ENCODE measurements at places on chromosomes 3 and 15.

- DNase-seq, result no peak
Measured at GRCh38 chr3:158780766-158781165, 21.1 kb upstream of the MFSD1 start.

DNA sequence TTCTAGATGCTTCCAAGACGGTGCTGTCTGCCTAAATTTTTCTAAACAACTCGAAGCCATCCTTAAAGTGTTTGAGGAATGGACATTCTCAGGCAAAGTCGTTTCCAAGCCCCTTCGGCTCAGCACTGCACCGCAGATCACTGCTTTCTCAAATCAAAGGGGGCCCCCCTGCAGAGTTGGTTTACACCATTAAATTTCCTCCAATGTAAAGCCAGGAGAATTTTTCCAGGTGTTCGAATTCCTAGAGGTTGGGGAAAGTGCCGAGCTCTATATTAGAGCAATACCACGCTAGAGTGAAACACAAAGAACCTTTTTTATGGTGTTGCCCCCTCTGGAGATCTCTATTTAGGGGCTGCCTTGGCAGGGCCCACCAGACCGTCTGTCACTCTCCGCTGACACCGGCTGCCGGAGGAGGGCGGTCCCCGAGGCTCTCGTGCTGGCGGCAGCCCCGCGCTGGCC lies 277.9 kb upstream of the NR2F2 start:
- DNase-seq, result no peak

GRCh38 chr15:69909719-69910444 lies 187.8 kb downstream of the TLE3 start:
- no peak for DNase-seq

DNA sequence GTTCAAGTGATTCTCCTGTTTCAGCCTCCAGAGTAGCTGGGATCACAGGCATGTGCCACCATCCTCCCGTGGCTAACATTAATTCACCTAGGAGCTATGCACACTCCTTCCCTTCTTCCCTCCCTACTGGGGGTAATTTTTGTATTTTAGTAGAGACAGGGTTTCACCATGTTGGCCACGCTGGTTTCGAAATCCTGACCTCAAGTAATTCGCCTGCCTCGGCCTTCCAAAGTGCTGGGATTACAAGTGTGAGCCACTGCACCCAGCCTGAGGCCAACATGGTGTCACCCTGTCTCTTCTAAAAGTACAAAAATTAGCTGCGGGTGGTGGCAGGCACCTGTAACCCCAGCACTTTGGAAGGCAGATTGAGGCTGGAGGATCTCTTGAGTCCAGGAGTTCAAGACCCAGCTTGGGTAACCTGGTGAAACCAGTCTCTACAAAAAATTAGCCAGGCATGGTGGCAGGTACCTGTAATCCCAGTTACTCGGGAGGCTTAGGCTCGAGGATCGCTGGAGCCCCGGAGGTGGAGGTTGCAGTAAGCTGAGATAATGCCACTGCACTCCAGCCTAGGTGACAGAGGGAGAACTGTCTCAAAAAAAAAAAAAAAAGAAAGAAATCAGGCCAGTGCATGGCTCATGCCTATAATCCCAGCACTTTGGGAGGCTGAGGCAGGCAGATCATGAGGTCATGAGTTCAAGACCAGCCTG lies 6.1 kb downstream of the RNU5B-1 start:
- no peak for DNase-seq

DNA sequence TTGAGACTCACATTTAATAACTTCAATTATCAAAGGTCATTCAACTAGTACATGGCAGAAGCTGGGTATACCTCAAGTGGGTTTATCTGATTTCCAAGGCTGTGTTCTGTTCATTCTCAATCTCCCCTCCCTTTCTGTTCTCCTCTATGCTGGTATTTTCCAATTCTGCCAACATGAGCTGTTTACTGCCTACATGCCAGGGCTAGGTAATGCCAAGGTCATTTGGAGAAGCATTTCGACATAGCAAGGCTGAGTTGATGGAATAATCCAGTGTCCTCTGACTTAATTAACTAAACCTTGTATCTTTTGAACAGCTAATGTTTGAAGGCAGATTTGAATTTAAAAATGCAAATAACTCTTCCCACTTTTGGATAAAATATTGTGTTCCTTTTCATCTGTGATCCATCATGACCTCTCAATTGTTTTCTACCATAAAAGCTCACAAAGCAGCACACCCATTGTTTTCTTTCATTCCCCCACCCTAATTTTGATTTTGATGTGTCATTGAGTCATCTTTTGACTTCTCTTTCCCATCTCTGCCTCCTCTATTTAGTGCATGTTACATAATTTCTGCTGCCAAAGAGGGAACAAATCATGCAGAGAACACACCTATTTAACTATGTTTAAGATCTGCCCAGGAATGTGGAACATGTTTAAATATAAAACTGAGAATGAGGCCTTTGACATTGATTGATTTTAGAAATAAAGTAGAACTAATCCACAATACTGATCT lies 308.8 kb upstream of the NR2E3 start:
- no peak for DNase-seq

- DNase-seq, result no peak
Measured at GRCh38 chr3:149909923-149910322, 60.8 kb downstream of the PFN2 start.

- DNase-seq, result no peak
Measured at GRCh38 chr15:38205526-38206272, 46.9 kb upstream of the SPRED1 start.

GRCh38 chr3:149879872-149880271 lies 66.9 kb downstream of the RNF13 start:
- peak; percentile 23 for DNase-seq

DNA sequence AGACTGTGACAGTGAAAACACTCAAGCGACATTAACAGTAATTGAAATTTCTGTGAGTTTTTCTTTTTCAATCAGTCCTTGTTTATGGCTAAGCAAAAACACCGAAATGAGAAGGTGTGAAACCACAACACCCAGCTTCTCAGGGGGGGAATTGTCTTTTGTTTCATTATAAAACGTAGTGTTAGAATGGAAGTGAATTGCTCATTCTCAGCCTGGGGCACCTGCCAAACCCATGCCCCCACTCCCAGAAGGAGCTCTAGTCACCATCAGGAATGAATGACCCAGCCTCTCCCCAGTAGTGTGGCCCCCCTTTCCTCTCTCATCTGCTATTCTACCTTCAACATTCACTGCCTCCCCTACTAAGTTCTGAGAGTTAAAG lies 185.8 kb upstream of the CFAP20DC start:
- no peak for DNase-seq

DNA sequence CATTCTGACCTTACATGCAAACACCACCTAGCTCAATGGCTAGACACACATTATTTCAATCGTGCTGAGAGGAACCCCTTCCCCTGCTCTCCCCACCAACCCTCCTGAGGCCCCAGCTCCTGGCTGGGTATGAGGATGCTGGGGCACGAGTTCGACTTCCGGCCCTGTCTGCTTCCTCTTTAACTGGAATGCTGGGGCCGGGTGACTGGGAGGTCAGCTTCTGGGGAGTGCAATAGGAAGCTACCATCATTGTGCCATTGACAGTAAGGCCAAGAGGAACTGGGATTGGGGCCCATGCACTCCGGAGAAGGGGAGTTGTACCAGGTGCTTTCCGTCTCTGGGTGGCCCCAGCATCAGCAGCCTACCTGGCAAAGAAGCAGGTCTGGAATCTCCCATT lies 15.6 kb upstream of the TLE3 start:
- DNase-seq, result peak; percentile 28

DNA sequence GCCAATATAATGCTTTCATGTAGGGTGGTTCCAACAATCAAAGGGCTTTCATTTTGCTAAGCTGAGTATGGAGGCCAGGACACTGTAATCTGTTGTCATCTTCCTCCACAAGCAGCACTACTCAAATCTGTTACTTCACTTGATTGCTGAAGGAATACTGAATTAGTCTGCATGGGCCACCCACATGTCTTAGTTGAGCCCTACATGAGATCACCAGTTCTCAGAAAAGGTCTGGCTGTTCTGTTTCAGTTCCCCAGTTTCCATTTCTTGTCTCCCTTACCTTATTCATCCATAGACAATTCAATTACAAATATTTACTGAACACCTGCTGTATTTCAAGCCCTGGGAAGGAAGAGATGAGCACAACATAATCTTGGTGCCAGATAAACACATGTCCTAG lies 119.2 kb downstream of the FHIT start:
- no peak for DNase-seq

- DNase-seq, result no peak
Measured at GRCh38 chr15:64749167-64749566, 26.2 kb downstream of the RBPMS2 start.

- no peak for DNase-seq
Measured at GRCh38 chr3:183312433-183312832, 59.4 kb downstream of the B3GNT5 start.

DNA sequence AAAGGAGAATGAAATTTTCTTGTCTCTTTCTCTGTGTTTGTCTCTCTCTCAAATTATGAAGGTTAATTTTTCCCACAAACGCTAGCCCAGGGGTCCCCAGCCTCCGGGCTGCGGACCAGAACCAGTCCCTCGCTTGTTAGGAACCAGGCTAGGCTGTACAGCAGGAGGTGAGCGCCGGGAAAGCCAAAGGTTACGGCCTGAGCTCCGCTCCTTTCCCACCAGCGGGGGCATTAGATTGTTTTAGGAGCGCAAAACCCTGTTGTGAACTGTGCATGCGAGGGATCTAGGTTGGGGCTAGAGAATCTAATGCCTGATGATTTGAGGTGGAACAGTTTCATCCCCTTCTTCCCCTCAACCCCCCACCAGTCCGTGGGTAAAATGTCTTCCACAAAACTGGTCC lies 74.7 kb upstream of the ZNF385D start:
- no peak for DNase-seq

DNA sequence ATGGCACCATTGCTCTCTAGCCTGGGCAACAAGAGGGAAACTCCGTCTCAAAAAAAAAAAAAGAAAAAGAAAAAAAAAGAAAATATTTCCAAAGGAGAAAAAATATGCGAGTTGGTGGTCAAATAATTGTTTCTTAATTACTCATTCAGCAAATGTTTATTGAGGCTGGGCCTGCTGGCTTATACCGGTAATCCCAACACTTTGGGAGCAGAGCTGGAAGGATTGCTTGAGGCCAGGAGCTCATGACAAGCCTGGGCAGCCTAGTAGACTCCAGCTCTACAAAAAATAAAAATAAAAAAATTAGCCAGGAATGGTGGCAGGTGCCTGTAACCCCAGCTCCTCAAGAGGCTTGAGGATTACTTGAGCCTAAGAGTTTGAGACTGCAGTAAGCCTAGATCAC lies 4.1 kb downstream of the KNL1 start:
- DNase-seq, result no peak

- no peak for DNase-seq
Measured at GRCh38 chr15:28990390-28990789, 104.6 kb downstream of the APBA2 start.

DNA sequence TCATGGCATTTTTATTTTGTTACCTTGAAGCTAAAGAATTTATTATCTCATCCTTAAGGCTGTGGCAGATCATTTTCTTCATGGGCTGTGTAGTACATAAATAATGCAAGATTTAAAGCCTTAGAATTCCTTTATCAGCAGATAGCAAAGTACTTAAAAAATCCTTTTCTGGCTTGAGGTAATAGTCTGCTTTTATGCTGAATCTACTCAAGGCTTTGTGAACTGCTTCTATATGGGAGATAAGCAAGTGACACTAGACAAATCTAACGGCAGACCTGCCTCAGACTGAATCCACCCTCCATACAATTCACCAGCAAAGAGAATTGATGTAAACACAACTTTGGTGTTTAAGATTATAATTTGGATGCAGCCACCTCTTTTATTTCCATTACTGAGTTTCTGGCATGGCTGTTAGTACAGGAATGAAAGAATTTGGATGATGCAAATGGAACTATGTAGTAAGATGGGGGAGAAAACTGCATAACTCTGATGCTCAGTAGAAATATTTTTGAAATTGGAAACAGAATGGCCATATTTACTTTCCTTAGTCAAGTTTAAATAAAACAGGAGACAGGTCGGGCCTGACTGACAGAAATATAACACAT lies 1121.5 kb downstream of the NAALADL2 start:
- DNase-seq, result no peak

DNA sequence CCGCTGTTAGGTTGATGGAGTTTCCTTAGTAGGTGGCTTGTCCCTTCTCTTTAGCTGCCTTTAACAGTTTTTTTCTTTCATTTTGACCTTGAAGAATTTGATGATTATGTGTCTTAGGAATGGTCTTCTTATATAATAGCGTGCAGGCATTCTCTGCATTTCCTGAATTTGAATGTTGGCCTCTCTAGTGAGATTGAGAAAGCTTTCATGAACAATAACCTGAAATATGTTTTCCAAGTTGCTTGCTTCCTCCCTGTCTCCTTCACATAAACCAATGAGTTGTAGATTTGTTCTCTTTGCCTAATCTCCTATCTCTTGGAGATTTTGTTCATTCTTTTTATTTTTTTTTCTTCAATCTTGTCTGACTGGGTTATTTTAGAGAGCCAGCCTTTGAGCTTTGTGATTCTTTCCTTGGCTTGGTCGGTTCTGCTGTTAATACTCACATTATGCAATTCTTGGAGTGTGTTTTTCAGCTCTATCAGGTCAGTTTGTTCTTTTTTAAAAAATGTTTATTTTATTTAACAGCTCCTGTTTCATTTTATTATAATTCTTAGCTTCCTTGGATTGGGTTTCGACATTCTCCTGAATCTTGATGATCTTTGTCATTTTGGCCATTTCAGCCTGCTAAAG lies 627.9 kb downstream of the SI start:
- DNase-seq, result no peak

DNA sequence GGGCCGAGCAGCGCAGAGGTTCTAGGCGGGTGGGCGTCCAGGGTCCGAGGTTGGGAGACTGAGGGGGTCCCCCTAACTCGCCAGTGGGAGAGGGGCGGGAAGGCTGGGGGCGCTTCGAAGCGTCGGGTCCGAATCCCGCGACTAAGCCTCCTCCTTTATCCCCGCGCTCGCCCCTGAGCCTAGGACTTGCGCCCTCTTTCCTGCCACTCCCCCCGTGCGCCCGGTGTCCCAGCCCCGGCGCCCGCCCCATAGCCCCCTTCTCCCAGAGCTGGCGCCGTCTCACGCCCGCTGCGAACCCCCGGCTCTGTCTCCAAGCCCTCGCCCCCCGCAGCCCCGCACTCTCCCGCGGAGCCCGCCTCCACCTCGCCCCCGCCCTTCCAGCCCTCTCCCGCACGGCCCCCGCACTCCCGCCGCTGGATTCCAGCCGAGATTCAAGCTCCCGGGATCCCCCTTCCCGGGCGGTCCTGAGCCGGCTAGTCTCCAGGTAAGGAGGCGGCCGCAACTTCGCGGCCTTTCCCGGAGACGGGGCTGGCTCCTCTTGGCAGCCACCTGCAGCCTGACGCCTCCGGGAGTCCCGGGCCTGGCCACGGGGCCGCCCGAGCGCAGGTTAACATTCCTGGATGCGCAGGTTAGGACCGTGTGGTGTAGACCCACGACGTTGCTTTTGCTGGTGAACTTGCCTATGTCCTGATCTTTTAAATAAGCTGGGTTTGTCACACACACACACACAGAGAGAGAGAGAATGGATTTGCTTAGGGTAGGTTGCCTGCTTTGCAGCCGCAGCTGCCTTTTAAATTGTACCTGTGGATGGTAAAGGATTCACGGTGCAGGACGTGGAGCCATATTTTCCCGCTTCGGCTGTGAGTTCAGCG lies 563 bp downstream of the PXYLP1 start:
- peak; percentile 54 for DNase-seq

All from B cell (primary cell).